CD8-positive, alpha-beta T cell (primary cell): ENCODE measurements at places on chromosomes 12 and 14. TPM values are rescaled to one million over a fixed set of nuclear protein-coding genes. Genes with fewer than 3 reads are reported as not detected.

The RPL41 gene
- total RNA-seq = 5,791 TPM

The ZC2HC1C gene
- not detected for total RNA-seq

The TEX22 gene
- not detected for total RNA-seq

The IL26 gene
- total RNA-seq = not detected

The TAC3 gene
- total RNA-seq = not detected

The P2RX2 gene
- not detected for total RNA-seq

The DIO2 gene
- not detected for total RNA-seq

The MYF6 gene
- not detected for total RNA-seq

The APOF gene
- total RNA-seq = not detected

The EML5 gene
- 3.5 TPM for total RNA-seq

The LRIG3 gene
- not detected for total RNA-seq

The SERPINA3 gene
- not detected for total RNA-seq

The B4GALNT3 gene
- 1.1 TPM for total RNA-seq

The CISTR gene
- not detected for total RNA-seq
